ENCODE measurements at places on chromosomes 7 and 10.

DNA sequence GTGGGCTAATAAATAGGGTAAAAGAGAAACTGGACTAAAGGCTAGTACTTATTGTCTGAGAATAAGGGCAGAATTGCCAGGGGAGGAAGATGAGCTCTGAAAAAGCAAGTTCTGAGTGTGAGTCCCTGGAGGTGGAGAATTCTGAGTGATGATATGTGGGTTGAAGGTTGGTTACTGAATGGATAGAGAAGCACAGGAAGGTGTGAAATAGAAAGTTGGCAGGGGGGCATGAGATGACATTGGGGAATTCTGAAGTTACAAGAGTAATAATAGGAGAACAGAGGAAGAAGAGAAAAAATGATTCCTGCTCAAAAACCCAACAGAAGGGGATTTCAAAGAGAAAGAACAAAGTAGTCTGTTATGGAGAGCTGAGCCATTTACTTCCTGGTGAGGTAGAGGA, 76.9 kb downstream of the PRKCQ start:
- DNase-seq, result no peak

DNA sequence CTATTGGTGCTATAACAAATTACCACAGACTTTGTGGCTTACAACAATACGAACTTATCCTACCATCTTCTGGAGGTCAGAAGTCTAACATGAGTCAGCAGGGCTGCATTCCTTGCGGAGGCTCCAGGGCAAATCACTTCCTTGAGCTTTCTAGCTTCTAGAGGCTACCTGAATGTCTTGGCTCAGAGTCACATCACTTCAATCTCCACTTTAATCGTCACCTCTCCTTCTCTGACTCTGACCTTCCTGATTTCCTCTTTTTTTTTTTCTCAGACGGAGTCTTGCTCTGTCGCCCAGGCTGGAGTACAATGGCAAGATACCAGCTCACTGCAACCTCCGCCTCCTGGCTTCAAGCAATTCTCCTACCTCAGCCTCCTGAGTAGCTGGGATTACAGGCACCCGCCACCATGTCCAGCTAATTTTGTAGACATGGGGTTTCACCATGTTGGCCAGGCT, 44.6 kb upstream of the ANAPC16 start:
- DNase-seq, result no peak

- DNase-seq, result no peak
Observed at GRCh38 chr10:23341004-23341403, 3.6 kb downstream of the C10orf67 start.

DNA sequence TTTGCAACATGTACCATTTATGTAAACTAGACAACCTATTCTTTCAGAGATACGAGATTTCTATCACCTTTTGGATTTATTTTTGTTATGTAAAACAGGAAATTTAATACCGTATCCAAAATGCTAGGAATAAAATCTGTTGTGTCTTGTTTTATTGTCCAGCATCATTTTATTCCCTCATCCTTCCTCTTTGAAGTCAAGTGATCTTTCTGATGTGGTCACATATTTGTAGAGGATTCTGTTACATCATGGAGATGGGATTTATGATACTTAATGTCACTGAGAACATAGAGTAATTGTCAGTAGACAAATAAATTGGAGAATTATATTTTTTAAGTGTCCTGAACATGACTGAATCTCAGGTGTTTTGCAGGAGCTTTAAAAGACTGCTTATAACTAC, 64.7 kb downstream of the ZNF277 start:
- no peak for DNase-seq

DNA sequence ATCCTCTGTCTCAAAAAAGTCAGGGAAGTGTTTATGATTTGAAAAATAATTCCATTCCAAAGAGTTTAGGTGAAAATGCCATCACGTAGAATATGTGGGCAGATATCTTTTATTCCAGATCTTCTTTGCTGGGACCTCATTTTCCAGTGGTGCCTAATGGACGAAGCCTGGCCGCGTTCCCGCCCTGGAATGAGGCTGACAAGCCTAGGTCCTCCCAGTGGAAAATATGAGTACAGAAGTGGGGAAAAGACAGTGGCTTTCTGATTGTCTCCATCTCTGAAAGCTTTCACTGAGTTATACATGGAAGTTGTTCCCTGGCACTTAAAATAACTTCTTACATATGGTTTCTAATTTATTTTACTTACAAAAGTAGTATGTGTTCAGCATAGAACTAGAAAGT, 139.4 kb downstream of the TACC2 start:
- no peak for DNase-seq

DNA sequence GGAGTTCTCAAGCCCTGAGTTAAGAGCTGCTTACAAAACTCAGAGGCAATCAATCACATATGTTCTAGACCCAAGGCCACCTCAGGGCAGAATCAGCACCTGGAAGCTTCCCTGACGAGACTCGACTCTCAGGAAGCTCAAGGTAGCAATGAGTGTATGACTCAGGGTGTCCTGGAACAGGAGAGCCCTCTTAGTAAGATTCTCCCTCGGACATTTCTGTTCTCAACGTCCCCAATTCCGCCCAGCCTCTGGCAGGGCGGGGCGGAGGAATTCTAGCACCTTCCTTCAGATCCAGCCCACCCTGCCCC, 39.6 kb upstream of the PROSER2 start:
- DNase-seq, result no peak

- DNase-seq, result no peak
Observed at GRCh38 chr7:3041986-3042675, 1.5 kb downstream of the CARD11 start.

DNA sequence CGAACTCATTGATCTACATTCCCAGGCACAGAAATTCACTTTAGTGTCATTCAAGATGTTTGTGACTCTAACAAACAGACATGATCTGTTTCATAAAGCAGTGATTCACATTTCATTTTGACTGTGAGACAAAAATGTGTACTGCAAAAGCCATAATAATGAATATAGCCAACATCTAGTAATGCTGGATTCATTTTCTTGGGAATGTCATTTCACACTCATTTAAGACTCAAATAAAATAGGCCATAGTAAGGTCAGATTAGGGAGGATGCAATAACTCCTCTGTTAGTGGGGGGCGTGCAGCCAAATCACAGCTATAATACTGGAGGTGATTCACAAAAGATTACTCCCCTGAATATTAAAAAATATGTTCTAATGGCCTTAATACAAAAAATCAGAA, 566.6 kb upstream of the ZWINT start:
- DNase-seq, result no peak

GRCh38 chr10:51074238-51075028, at the start of gene PRKG1:
Gene PRKG1 (plus strand): TSS chr10:51074487.
- no peak for DNase-seq

- DNase-seq, result no peak
Observed at GRCh38 chr7:2641406-2642393, 9.9 kb downstream of the TTYH3 start.

GRCh38 chr7:33673029-33673700, 232.2 kb upstream of the BMPER start:
- DNase-seq, result no peak

GRCh38 chr10:102578782-102579181, 65.5 kb upstream of the TRIM8 start:
- DNase-seq, result no peak

DNA sequence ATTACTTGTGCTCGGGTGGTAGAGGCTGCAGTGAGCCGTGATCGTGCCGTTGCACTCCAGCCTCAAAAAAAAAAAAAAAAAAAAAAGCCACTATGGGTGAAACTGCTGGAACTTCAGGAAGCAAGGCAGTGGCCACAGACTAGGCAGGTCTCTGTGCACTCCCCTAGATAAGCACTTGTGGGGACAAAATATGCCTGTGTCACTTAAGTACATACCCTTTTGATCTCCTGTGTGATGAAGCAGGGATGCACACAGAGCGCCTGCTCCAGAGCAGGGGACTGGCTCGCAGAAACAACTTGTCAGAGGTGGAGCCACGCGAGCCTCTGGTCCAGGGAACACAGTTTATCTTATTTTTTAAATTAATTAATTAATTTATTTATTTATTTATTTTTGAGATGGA, 42.9 kb upstream of the PSAP start:
- DNase-seq, result peak; percentile 50

GRCh38 chr10:1100691-1101368, 44.6 kb downstream of the WDR37 start:
- no peak for DNase-seq

GRCh38 chr10:104333032-104333727, 5.1 kb downstream of the ITPRIP start:
- peak; percentile 53 for DNase-seq

GRCh38 chr10:74174521-74174920, 23.5 kb downstream of the ADK start:
- DNase-seq, result no peak

DNA sequence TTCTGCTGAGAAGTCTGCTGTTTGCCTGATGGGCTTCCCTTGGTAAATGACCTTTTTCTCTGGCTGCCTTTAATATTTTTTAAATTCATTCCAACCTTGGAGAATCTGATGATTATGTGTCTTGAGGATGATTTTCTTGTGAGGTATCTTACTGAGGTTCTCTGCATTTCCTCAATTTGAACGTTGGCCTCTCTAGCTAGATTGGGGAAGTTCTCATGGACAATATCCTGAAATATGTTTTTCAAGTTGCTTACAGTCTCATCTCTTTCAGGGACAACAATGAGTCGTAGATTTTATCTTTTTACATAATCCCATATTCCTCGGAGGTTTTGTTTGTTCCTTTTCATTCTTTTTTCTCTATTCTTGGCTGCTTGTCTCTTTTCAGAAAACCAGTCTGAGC, 208.4 kb downstream of the KIF20B start:
- DNase-seq, result no peak
